ENCODE measurements at places on chromosomes 6 and 20.

DNA sequence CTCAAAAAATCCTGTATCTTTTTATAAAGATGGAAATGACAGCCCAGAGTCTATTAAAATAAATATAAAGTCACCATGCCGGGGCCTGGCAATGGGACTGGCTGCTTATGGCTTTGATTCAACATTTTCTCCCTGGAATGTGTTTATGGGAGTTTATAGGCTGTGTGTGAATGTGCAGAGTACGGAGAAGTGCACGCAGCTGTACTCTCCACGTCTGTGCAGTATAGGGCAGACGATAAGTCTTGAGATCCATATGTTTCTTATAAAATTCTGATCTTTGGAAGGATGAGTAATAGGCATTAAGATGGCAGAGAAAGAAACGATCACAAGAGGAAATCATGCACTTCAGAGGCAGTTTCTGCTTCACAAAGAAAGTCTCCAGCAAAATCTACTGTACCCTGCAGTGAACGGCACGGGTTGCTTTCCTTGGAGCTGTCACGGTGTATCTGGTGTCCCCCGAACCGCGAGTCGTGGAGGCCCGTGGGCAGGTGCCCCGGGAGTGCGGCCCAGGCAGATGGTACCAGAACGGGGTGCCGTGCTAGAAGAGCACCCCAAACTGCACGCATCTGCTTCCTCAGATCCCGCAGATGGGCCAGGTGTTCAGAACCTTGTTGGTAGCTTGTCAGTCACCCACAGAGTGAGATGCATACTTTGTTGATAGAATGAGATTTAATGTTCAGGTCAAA lies 382.5 kb downstream of the TAF4 start:
- no peak for DNase-seq

DNA sequence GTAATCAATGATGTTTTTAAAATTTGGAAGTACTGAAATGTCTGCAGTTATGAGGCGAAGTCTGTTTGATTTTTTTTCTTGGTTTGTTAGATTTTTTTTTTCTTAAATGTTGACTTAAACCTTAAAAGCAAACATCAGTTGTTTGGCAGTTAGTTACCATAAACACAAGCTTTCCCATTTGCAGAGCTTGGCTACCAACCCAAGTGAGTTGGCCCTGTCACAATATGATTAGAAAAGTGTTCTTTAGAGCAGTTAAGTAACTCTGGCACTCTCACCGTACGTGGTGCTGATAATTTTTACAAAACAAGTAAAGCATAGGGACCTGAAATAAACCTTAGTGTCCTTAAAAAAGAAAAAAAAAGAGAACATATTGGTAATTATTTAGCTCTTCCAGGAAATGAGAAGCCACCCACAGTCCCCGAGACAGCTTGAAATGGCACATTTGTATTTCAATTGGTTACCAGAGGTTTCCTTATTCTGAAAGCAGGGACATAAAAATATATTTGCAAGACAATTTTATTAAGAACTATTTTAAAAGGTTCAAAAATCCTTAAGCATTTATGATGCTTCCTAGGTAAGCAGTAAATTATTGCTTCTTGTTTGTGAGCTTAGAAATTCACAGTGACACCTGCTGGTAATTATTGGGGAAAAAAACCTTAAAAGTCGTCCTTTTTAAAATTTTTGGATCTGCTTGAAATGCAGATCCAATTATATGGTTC lies 3.9 kb downstream of the HEY2 start:
- no peak for DNase-seq

DNA sequence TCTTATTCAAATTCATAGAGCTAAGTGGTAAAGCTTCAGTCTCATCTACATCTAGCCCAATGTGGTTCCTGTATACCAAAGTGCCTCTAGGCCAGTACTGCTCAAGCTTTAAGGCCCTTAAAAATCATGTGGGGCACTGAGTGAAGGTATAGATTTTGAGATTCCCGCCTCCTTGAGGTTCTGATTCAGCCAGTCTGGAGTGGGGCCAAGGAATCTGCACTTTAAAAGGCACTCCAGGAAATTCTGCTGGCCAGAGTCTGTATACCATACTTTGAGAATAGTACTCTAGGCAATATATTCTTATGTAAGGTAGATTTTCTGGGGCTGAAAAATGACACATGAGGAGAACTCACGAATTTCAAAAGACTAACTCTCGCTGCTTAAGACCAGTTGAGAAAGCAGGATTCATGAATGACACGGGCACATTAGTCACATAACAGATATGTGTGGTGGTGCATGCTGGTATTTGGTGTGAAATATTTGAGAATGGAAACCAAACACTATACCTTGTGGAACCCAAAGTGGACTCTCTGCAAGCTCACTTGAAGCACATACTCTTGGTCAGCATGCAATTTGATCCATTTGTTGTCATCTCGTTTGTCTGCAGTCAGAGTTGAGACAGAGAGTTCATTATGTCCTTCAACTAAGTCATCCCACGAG lies 47.6 kb upstream of the SIM1 start:
- no peak for DNase-seq

GRCh38 chr20:37650661-37651060 lies 43.2 kb upstream of the CTNNBL1 start:
- DNase-seq: no peak

GRCh38 chr6:122323361-122323760 lies 76.1 kb upstream of the HSF2 start:
- no peak for DNase-seq

GRCh38 chr20:19115581-19115980 lies 96.9 kb upstream of the SLC24A3 start:
- DNase-seq: no peak

DNA sequence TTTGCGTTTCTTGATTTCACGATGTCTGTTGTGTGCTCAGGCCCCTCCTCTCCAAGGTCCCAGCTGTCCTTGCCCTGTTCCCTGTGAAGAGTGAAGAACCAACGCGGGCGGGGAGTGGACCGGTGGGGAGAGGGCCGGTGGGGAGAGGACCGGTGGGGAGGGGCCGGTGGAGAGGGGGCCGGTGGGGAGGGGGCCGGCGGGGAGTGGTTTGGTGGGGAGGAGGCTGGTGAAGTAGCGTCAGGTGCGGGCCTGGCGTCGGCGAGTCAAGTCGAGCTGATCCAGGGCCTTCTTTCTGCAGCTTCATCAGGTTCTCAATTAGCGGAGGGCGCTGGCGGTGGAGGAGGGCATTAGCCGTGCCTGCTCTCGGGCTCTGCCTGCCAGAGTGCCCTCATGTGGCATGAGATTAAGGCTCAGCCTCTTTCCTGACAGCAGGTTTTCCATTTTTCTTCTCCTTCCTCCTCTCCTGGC lies 21.2 kb upstream of the BHLHE23 start:
- no peak for DNase-seq

DNA sequence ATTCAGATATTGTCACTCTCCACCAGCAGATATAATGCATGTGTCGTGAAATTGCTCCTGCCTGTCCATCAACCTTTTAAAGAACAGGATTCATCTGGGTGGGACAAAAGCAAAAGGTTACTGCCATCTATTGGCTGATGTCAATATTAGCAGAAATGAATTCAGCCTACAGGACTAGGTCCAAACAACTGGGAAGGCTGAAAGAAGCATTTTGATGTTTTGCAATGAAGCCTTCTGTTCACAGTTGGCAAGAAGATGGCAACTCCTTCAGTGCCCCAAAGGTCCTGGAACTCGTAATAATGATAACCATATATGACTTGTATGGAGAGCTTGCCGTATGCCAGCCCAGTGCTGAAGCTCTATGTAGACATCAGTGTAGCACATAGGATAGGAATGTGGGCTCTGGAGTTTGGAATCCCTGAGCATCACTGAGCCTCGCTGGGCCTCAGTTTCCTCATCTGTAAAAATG lies 7.5 kb downstream of the BCAS1 start:
- DNase-seq: no peak

DNA sequence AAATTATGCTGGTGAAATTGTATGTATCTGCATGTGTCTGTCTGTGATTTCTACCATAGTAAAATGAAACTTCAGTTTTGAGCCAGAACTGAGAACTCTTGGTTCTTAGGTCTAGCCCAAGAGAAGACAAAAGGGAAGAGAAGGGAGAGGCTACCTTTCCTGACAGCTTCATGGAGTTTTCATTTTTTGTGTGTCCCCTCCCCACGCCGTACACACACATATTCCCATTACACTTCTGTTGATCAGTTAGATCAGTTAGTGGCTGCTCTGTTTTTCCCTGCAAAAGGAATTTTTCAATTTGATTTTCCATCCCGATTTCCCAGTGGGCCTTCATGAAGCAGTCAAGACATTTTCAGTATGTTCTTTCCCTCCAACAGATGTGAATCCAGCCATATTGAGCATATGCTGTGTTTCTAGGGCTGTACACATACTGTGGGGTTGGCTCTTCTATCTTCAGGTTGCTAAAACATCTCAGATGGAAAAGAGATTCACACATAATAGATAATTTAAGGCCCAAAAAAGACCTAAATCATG lies 52.5 kb downstream of the HIVEP1 start:
- no peak for DNase-seq

- no peak for DNase-seq
Observed at GRCh38 chr20:5390720-5391119, 74.0 kb upstream of the PROKR2 start.

- DNase-seq: no peak
Observed at GRCh38 chr6:53734473-53735299, 60.1 kb upstream of the LRRC1 start.

GRCh38 chr6:61562098-61562497 lies 723.9 kb downstream of the KHDRBS2 start:
- no peak for DNase-seq

DNA sequence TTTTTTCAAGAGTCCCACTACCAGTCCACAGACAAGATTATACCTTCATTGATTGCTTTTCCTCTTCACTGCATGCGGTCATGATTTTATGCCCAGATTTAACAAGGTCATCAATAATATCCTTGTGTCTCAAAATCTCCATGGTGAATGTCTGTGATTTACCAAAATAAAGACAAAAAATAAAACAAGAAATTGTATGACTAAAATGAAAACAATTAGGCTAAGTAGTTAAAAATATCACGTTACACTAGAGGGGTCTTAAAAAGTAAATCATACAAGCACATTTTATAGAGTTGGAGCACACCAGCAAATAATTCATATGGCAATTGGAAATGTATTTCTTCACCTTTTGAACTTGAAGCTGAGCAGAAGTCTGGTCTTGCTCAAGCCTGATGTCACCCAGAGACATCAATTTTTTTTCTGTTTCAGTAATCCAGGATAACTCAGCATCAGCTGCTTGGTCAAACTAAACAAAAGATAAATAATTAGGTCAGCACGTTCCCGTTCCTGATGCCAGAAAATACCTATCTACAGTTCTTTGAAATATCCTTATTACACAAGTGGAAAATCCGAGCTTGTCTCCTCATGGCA lies 125.4 kb downstream of the DST start:
- no peak for DNase-seq

DNA sequence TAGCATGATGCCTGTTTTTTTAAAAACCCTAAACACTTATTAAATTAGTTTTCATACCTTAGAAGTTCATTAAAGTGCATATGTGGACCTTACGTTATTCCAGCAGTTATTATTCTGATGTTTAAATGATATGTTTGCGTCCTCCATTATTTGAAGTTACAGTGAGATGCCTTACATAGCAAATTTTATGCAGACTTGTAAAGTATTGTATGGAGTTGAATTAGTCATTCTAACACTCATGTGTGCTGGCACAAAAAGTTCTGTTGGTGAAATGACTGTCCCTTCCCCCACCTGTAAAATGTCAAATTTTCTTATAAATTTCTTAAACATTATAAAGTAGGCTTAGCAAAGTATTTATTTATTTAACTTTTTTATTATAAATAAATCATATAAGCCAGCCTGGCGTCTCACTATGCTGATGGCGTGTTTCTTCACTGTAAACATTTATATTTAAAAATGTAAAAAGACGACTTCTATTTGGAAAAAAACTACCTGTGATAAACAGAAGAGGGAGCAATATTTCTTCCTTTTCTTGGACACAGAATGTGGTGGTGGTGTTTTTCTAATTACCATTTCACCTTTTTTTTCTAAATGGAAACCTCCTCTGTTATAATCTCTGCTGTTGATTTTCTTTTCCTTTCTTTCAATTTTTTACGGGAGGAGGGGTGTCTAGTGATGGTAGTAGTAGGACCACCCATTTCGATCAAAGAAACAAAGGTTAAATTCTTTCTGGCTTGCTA lies 155.4 kb downstream of the RFPL4B start:
- no peak for DNase-seq

GRCh38 chr6:127366282-127367022 lies 23.0 kb upstream of the ECHDC1 start:
- no peak for DNase-seq

DNA sequence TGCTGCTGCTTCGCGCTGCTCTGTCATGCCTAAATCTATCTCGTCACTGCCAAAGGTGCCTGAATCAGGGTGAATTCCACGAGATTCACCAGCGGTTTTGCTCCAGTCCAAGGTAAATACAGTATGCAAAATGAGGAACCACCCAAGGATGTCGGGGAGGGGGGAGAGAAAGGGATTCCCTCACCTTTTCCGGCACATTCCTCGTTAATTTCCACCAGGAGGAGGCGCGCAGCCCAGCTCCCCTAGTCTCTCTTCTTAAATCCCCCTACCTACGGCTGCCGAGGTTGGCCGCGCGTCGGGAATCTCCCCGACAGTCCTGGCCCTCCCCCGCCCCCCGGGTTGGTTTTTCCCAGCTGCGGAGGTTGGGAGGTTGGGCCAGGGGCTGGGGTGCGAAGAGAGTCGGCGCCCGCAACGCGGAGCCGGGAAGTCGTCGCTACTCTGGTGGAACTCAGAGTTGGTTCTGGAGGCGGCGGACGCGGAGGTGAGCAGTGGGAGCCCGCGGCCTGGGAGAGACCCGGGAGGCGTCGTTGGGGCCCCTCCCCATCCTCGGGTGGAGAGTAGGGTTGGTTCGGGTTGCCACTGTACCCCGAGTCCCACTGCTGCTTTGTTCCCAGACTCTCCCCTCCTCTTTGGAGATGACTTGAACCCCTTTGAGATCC lies at the start of gene TPBG:
TSS of gene TPBG (plus strand) at position 390 of the 659 bp plus-strand sequence. CDS start 1,145 bp downstream, outside the sequence.
- DNase-seq: no peak

- no peak for DNase-seq
Observed at GRCh38 chr6:168376120-168376519, 56.5 kb upstream of the DACT2 start.

DNA sequence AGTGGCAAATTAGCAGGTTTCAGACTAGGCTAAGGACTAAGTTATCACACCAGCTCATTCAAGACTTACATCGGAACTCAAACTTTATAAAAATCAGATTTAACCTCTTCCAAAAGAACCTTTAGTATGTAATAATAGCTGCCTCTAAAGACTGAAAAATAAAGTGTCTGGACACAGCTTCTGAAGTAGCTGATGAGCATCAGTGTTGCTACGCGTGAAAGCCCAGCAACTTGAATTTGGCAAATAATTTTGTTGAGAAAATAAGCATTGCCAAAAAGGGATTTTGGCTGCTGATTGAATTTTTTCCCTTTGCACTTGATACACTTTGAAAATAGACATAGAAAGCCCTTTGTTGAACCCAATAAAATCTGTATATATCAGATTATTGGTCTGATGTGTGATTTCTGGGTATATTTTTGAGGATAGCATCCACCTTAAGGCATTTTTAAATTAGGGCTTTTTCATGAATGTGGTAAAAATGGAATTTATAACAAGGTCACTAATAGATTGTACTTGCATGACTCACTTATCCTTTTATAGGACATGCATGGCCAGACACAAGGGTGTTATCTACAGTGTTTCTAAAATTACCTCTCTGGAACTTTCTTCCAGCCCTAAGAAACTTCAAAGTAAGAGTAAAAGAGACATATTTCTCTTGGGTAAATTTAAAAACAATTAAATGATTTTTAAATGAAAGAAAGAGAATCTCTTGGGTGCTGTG lies 350.4 kb downstream of the TENT5A start:
- DNase-seq: no peak
